ENCODE measurements at places on chromosomes 6 and 20.
A peak's percentile ranks its signal among the peaks of the same experiment; 100 is the strongest.

DNA sequence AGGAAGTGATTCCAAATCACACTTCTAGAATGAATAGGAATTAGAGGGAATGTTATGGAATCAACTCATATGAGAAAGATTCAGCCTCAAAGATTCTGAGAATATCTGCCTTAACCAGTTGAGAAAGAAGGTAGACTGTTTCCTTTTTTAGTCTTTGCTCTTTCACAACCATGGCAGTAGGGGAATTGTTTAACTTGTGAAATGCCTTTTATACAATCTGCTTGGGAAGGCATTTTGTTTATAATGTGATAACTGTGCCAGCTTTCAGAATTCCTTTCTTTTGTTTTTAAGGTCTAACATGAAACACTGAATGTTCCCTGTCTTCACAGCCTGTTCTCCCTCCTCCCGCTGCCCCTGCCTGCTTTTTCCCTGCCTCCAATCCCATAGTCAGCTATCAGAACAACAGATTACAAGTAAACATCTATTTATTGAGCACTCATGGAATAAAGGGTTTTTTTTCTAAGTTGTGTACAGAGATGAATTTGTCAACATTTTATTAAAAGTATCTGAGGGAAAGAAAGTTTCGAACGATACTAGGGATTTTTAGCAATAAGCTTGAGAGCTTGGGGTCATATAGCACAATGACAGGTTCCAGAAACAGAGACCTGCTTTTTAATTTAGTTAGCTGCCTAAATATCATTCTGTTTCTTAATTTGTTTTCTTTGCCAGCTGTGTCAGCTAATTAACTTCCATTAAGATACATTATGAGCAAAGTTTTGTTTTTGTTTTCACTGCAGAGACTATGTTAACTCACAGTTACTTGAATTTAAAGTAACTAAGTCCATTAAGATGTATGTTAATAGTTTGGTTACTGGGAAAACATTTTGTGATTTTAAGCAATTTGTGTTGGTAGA lies 28.3 kb upstream of the FBXO30 start:
- DNase-seq, result no peak

DNA sequence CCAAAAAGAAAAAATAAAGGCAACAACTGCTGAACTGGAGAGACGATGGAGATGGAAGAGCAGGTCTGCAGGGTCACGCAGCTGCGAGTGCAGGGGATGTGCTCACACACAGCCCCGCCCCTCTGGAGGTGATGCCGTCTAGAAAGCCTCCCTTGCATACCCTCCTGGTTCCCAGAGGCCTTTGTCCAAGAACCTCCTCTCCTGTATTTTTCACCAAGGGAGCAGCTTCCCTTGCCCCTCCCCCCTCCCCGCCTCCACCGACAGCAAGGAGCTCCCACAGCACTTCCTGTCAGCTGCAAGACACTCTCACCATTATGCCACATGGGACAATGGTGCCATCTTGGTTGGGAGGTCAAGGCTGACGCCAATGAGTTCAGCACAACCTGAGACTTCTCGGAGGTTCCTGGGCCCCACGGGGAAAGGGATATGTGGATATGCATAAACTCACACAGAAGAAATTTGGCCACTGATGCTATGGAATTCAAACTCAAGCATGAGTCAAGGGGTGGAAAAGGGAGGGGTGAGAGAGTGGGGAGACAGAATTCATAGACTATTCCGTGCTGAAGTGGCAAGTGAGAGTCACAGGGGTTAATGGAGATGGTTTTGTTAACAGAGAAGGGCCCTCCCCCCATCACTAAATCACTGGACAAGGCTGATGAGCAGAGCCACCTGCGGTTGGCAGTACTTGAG lies 132.9 kb downstream of the SCML4 start:
- peak; percentile 74 for DNase-seq

DNA sequence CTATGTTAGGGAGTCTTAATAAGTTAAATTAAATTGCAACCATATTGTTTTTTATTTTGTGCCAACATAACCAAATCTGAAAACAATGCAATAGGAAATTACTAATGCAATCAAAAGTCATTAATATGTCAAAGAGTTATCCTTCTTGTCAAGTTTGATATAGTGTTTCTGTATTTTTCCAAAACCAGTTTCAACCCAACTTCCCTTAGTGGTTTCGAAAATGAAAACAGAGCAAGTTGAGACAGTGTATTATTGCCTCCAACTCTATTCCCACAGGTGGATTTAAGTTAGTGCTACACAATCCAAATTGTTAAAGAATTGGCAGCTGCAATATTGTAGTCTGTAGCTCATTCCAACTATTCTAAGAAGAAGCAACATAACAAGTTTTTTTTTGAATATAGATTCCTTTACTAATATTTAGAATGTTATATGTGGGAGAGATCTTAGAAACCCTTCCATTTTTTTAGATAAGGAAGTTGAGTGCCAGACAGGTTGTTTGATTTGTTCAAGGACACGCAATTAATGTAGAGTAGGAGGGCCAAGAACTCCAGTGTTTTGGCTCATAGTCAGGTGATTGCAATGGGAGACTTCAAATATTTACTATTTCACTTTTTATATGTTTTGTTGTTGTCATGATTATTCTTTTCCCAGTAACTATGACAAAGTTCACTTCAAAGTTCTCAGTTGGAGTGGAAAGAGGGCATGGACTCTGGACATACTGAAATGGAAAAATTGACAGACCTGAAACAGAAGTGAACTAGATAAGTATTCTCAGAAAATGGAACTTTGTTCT lies 282.4 kb upstream of the HSF2 start:
- no peak for DNase-seq

GRCh38 chr6:33689879-33690278 lies 21.6 kb downstream of the UQCC2 start:
- no peak for DNase-seq

GRCh38 chr6:122571888-122572287 lies 38.3 kb upstream of the PKIB start:
- no peak for DNase-seq

DNA sequence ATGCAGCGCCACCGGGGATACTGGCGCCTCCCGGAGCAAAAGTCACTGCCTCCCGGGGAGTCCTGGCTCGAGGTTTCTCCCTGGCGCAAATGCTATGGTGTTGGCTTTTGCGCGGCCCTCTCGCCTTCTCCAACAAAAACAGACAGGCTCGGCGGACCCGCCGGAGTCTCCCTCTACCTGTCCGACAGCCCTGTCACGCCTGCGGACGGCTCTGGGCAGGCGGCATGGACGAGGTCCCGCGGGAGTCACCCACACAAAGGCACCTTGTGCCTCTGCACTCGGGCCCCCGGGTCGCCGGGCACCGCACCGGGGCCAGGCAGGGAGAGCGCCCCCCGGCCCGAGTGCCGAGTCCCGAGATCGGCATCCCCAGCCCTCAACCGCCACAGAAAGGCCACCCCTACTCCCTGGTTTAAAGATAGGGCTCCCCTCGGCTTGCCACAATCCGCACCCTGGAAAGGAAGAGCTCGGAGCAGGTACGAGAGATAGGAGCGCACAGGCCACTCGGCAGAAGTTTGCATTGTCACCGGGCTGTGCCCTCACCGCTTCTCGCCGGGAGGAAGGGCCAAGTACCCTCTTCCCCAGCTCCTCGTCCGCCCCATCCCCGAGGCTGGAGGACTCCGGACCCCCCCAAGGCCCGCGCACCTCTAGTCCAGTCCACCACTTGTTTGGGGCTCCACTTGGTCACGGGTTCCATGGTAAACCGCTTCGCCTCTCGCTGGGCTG lies 903 bp downstream of the CNKSR3 start:
- peak; percentile 61 for DNase-seq

DNA sequence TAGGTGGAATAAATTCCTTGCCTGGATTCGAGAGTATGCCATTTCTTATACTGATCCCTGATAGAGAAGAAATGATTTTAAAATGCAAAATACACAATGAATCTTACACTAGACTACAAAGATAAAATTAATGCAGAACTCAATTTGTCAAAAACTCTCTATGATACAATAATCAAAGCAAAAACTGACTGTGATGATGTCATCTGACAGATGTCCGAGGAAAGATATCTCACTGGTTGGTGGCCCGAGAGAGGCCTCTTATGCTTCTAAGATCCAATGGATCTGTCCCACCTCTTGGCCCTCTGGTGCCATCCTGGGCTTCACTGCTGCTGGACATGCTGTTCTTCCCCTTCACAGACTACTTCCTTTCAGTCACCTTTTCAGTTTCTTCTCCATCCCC lies 14.4 kb upstream of the GSTA4 start:
- no peak for DNase-seq

DNA sequence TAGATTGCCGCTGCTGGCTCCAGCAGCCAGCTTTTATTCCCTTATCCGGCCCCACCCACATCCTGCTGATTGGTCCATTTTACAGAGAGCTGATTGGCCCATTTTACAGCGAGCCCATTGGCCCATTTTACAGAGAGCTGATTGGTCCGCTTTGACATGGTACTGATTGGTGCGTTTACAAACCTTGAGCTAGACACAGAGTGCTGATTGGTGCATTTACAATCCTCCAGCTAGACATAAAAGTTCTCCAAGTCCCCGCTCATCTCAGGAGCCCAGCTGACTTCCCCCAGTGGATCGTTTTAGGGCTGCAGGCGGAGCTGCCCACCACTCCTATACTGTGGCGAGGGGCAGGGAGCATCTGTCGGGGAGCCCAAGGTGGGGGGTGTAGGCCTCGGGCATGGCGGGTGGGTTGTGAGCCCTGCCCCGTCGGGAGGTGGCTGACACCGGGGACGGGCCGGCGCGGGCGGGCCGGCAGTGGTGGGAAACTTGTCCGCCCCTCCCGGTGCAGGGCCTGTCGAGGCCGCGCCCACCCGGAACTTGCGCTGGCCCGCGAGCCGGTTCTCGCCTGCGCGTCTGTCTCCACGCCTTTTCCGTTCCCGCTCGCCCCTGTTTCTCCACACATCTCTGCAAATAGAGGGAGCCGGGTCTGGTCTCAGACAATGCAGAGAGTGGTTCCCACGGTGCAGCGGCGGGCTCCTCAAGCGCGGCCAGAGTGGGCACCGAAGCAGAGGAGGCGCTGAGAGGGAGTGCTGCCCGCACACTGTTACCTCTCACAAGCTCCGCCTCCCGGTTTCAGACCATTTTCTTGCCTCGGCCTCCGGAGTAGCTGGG lies 86.1 kb upstream of the STMND1 start:
- DNase-seq, result peak; percentile 54

DNA sequence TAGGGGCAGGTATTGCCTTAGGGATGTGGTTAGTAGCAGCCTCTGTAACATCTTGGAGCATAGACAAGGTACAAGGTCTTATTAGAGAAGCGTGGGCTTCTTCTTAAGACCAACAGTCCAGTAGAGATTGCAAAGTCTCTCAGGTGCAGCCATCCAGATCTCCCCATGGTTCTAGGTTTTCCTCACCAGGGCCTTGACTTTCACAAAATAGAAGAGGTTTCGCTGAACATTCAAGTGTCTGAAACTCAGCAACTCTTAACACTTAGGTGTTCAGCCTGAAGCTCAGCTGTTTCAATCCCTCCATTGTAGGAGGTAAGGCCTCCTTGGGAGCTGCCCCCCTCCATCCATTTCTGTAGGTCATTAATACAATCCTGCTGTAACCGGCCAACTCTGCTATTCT lies 44.4 kb downstream of the GOPC start:
- no peak for DNase-seq
